ENCODE measurements at places on chromosomes 3 and 15.

- no peak for DNase-seq
Observed at GRCh38 chr3:23877329-23877980, 39.3 kb downstream of the NKIRAS1 start.

DNA sequence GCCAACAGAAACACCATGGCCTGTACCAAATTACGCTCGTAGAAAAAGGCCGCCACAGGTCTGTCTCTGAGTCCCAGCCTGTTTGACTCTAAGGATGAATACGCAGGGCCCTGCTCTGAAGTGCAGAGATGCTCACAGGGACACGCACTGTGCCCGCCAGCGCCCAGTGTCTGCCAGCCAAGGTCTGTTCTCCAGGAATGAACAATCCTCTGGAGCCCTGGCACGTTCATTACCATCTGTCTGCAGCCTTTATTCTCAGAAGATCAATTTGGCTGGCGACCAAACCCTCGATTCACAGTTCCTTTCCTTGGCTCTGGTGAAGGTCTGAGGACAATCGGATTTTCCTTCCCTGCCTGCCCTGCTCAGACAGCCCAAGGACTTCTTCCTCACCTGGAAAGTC, 66.3 kb downstream of the NIPA2 start:
- DNase-seq = peak; percentile 68

GRCh38 chr3:17941152-17941551, 198.7 kb upstream of the TBC1D5 start:
- DNase-seq = no peak

DNA sequence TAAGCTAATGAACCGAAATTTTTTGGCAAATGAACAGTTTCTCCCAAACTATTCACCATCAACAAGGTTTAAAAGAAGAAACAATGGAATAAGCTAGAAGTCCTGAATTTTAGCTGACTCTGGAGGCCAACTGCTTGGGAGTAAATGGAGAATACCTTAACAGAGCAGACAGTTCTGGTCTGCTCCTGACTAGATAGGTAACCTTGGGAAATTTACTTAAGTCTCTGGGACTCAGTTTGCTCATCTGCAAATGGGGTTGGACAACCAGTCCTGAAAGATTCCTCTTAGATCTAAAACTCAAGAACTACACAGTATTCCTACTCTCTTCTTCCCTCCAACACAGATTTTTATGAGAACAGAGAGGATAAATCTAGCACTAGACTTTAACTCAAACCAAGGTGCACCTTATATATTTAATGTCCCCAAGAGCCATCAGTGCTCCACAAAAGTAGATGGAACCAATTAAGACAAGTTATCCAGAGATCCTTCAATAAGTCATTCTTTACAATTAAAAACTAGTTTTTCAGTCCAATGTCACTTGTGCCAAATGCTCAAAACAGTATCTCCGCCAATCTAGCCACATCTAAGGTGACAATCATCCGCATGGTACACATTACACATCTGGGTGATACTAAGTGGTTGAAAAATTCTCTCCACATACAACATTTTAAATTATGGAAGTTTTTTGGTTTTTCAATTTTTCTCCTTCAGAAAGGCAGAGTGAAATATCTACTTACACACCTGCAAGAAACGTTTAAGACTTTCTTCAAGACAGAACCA, 1.5 kb downstream of the RHOA start:
- DNase-seq = no peak

- DNase-seq = no peak
Observed at GRCh38 chr3:157669416-157669815, 166.2 kb upstream of the VEPH1 start.

DNA sequence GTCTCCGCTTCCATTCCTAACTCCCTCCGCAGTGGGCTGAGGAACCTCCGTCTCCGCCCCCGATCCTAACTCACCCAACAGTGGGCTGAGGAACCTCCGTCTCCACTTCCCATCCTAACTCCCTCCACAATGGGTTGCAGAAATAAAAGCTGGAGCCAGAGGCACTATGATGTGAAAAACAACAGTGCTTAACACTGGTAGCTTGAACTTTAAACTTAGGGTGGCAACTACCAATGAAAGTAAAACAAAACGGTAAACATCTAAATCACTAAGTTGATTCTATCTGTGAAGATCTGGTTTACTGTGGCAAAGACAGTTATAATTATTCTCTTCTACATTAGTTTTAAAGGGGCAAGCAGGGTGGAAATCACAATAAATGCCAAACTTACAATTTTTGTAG, 25.9 kb upstream of the GP5 start:
- no peak for DNase-seq
